Activated CD4-positive, alpha-beta T cell treated with anti-CD3 and anti-CD28 coated beads, Interleukin-2, amount 50 U/mL, for 4 hours (primary cell): ENCODE measurements at places on chromosomes 16 and 17.
A peak's percentile ranks its signal among the peaks of the same experiment; 100 is the strongest.

DNA sequence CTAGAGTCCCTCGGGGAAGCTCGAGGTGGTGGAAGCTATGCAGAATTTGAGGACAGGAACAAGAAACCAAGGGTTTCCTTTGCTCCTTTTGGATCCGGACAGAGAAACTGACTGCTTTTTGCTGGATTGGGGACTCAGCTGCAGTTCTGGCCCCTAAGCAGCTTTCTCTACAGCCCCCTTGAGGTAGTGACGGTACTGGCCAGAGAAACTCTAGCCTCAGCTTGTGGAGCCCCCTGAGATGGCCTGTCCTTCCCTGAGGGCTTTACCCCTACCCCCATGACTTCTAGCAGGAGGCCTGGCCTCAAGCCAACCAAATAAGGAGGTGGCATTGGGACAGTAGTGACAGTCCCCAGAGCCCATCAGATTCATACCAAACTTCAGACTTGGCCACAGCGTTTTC lies 118.1 kb downstream of the IRX5 start:
- no peak for DNase-seq

DNA sequence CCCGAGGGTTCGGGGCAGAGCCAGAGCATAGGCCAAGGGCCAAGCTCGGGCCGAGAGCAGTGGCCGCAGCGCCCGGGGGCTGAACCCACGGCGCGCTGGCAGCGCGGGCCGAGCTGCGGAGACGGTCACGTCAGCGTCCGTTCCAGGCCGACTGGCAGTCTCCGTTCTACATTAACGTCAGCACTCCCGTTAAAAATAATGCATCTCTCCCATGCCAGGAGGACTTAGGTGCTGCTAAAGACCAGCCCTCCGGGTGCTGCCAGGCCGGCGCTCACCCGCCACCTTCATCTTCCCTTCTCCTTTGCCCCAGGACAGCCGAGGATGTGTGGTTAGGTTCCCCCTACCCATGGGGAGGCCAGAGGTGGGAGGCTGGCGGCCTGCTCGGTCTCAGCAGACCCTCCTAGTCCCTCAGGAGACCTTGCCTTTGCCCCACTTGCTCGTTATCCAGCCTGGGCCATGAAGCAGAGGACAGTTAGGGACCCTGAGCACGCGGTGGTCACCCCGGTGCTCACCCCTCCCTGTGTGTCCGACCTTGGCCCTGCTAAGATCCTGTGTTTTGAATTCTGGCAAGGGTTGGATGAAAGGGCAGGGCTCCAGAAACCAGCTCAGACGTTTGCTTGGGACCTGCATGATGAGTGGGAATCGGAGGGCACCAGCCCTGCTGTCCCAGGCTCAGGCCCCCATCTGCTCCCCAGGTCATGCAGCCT lies 572 bp downstream of the MPG start:
- no peak for DNase-seq

GRCh38 chr17:49695698-49696232 lies 12.0 kb downstream of the SLC35B1 start:
- no peak for DNase-seq

DNA sequence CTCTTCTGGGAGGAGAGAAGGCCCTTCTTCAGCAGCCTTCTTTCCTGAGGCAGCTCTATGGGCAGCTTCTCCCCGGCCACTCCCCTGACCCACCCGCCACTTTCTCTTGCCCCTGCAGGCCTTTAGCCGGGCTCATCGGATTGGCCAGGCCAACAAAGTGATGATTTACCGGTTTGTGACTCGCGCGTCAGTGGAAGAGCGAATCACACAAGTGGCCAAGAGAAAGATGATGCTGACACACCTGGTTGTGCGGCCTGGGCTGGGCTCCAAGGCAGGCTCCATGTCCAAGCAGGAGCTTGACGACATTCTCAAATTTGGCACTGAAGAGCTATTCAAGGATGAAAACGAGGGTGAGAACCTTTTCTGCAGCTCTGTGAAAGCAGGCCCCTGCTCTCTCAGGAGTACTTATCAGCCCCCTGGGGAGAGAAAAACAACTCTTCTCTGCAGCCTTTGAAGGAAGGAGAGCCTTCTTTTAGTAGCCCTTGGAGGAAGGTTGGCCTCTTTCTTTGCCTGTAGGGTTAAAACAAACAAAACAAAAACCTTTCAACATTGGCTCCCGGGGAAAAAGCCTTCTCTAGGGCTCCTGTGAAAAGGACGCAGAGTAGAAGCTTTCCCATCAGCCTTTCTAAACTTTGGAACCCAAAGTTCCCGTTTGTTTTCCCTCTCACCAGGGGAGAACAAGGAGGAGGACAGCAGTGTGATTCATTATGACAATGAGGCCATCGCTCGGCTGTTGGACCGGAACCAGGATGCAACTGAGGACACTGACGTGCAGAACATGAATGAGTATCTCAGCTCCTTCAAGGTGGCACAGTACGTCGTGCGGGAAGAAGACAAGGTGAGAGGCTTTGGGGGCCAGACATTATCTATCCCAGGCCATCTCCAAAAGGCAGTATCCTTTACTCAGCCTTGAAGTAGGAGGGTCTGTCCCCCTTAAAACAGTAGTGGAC lies 12.7 kb downstream of the RNF227 start:
- no peak for DNase-seq

- DNase-seq, result peak; percentile 32
Observed at GRCh38 chr17:41710472-41711090, 1.6 kb upstream of the GAST start.

DNA sequence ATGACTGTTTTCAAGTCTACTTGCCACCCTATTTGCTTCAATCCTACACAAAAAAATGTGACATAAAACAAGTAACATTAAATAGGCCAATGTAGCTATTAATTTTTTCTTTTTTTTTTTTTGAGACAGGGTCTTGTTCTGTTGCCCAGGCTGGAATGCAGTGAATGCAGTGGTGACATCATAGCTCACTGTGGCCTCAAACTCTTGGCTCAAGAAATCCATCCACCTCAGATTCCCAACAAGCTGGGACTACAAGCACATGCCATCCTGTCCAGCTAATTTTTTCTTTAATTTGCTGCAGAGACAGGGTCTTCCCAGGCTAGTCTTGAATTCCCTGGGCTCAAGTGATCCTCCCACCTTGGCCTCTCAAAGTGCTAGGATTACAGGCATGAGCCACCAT lies 29.4 kb downstream of the ANKFY1 start:
- no peak for DNase-seq

DNA sequence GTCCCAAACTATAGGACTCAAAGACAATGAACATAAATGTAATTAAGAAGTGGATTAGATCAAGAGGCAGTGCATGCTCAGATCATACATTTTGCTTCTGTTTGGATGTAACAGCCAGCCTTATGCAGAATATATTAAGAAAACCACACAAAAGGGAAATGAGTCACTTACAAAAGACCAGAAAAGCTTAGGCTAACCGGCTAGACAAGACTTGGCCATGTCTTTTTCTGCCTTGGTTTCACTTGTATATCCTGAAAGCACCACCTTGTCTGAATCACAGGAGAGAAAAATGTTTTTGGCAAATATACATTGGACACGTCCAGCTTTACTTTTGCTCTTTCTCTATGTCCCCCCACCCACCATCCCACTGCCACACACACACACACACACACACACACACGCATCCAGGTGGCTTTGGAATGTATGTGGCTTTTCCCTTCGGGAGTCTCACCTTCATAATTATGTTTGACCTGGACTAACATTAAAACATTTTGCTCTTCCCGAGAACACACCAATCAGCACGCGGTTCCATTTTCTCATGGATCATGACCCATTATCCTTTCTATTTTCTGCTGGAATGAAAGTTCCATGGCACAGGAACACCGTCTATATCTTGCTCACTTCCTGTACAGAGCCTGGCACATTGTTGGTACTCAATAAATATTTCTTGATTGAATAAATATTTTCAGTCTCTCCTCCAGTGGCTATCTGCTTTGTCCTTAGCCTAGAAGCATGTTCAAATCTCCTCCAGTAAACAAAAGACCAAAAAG lies 64.6 kb downstream of the CDK5R1 start:
- no peak for DNase-seq
